ENCODE measurements at places on chromosomes 7 and 10. TPM values are rescaled to one million over a fixed set of nuclear protein-coding genes. Genes with fewer than 3 reads are reported as not detected.

DNA sequence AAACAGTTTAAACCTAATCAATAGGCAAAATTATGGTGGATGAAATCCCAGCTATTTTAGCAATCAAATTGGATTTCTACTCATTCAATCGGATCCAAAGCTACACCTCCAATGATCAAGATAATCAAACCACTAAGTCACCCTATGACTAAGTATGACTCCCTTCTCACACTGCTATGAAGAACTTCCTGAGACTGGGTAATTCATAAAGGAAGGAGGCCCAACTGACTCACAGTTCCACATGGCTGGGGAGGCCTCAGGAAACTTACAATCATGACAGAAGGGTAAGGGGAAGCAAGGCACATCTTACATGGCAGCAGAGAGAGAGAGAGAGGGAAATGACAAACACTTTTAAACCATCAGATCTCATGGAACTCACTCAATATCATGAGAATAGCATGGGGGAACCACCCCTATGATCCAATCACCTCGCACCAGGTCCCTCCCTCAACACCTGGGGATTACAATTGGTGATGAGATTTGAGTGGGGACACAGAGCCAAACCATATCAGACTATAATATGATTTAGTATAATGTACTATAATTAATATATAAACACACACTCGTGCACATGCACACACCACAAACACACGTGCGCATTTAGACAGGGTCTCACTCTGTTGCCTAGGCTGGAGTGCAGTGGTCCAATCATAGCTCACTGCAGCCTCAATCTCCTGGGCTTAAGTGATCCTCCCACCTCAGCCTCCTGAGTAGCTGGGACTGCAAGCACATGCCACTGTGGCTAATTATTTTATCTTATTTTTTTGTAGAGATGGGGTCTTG lies 213.6 kb upstream of the FOXK1 start:
- no peak for DNase-seq

DNA sequence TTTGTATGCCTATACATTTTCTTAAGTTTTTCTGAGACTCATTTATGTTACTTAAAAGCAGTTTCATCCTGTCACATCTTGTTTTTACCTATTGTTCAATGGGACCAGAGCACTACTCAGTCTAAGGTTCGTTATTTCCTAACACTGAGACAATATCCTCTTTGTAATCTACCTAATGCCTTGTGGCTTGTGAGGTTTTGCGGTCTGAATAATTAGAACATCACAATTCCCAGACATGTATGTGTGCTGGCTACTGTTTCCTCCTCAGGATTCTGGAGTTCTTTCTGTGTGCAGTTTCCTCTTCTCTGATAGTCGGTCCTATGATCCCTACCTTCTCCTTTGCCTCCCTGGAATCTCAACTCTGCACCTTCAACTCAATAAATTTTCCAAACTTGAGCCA lies 620.2 kb downstream of the ANKRD7 start:
- no peak for DNase-seq

- DNase-seq = no peak
These were observed at the start of gene TRIM24 for GRCh38 chr7:138460176-138460648. Gene TRIM24 (plus strand): TSS chr7:138460259. CDS start chr7:138460549, 290 bp downstream.

GRCh38 chr7:26046878-26047277 lies 105.1 kb upstream of the NFE2L3 start:
- DNase-seq = no peak

Gene OR2A7
- total RNA-seq = 1.6 TPM

- no peak for DNase-seq
These were observed 120.8 kb upstream of the RET start for GRCh38 chr10:42956045-42956444.

DNA sequence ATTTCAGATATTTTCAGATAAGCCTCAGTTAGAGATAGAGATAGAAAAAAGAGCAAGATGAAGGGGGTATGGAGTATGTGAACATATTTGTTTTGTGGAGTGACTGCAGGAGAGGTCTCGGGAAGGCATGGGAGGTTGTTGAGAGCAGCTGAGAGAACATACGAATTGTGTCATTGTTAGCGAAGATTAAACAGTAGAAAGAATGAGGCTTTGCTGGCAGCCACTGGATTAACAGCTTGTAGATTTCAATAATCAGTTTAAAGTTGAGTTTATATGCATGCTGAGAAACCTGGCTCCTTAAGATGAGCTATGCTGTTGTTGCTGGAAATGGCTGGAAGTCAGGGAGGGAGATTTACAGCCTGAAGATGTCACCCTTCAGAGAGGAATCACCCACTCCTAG lies 100.9 kb upstream of the SORCS3 start:
- DNase-seq = no peak

Gene VWA2
- not detected for total RNA-seq

Gene STEAP1
- 2.6 TPM for total RNA-seq

- DNase-seq = no peak
These were observed 171.1 kb upstream of the GRB10 start for GRCh38 chr7:50953820-50954219.

DNA sequence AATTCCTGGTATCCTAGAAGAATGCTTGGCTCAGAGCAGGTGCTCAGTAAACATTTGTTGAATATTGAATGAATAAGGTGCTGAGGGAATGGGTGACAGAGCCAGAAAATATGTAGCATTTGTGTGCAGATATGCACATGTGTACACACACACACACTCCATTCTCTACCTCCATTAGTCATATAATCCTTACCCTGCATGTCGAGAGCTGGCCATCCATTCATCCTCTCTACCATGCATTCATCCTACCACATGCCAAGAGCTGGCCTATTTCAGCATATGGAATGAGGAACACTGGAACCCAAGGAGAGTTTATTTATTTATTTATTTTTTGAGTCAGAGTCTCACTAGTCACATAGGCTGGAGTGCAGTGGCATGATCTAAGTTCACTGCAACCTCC lies 284.8 kb downstream of the PLXNA4 start:
- DNase-seq = no peak

Gene CCNY
- 31.2 TPM for total RNA-seq

- no peak for DNase-seq
These were observed 69.5 kb upstream of the GDF10 start for GRCh38 chr10:47230482-47230881.

Gene CUZD1
- 0.43 TPM for total RNA-seq

- no peak for DNase-seq
These were observed 281.1 kb upstream of the MEOX2 start for GRCh38 chr7:15967551-15967950.

Gene AFAP1L2
- 0.86 TPM for total RNA-seq

Gene CPA2
- not detected for total RNA-seq

DNA sequence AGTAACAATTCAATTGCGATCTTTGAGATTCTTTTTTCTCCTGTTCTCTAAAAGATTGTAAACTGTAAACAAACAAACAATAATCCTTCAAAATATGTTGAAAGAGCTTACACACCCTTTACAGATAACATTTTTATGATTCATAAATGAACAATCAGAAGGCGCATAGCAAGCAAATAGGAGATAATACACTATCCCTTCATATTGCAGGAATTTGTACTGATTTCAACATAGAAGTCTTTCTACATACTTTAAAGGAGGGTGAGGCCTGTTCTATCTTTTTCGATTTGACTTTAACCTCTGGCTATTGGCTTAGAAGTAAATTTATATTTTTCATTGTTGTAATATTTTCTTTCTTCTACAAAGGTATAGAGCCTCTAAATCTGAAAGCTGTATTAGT lies 57.2 kb downstream of the TFEC start:
- no peak for DNase-seq

Gene DPCD
- 14.1 TPM for total RNA-seq

Gene TUBAL3
- total RNA-seq = not detected

GRCh38 chr7:4249241-4249640 lies 432.9 kb upstream of the FOXK1 start:
- no peak for DNase-seq

- DNase-seq = no peak
These were observed 38.3 kb upstream of the COBL start for GRCh38 chr7:51354897-51355296.

DNA sequence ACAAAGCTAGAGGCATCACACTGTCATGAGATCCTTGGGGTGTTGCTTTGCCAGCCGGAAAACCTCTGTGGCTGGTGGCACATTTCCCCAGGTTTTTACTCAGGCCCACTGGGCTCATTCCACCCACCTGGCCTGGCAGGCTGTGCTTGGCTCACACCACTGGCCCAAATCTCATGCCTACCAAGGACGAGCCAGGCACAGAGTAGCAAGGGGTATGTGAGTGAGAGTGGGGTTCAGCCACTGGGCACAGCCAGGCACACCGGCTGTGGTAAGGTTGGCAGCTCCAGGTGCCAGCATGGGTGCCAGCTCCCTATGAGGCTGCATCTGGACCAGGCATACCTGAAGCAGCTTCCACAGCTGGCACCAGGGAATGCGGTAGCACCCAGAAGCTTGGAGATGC lies 21.4 kb downstream of the STEAP1 start:
- DNase-seq = no peak

DNA sequence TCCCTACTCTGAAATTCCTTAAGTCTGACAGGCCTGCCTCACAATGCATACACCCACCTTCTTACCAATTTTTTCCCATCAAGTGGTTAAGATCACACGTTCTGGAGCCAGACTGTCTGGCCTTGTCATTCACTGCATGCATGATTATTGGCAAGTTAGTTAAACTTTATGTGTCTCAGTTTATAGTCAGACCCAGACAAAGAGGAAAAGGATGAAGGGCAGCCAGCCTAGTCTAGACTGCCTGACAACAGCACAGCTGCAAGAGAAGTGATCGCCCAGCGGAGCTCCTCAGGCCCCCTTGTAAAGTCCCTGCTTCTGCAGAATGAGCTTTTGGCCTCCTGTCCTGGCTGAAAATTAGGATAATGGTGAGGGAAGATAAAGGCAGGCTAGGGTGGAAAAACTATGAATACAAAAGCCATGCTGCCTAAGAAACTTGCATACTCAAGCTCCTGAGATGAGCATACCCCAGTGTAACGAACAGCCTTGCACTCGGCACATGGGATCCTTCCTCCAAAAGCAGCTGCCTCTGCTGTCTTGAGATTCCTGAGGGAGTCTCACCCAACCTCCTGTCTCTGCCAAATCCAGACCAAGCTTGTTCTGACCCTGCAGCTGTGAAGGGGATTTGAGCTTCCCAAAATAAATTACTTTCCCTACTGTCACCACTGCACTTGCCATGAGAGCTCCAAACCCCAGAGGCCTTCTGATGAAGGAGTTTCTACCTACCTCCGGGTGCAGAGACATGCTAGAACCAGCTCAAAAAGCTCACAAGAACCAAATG lies 26.7 kb upstream of the MRLN start:
- DNase-seq = no peak

GRCh38 chr7:2218444-2218785 lies 14.3 kb downstream of the MAD1L1 start:
- no peak for DNase-seq

GRCh38 chr7:92898798-92899197 lies 62.4 kb upstream of the CDK6 start:
- no peak for DNase-seq

Gene DGKB
- total RNA-seq = not detected

DNA sequence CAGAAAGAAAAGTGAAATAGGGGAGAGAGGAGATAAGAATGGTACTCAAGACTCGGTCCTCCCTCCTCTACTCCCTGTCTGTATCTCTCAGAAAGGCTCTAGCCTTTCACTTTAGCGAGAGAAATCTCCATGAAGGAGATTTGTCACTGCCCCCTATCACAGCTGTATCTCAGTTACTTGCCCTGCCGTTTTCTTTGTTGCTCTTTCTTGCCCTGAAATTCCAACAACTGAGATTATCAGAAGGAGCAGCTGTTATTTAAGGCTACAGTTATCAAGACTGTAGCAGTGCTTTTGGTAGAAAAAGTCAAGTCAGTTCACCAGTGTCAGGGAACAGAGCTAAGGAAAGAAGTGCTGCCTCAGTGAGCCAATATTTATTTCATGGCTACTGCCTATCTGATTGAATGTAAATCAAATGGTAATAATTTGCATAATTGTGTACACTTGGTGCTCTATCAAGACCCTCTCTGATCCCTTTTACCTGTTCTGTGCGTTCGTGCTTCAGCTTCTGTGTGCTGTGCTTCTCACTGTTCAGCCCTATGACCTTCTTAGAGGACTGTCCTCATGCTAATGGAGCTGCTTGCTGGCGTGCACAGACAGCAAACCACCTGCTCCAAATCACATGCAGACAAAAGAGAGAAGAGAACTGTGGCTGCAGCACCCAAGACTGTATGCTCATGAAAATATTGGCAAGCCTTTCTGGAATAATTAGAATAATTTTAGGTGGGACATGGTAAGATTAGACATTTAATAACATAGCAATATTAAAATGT lies 180.2 kb upstream of the FAM3C start:
- no peak for DNase-seq

GRCh38 chr7:40673285-40673684 lies 538.5 kb downstream of the SUGCT start:
- peak; percentile 29 for DNase-seq

GRCh38 chr7:81871606-81872265 lies 101.9 kb upstream of the HGF start:
- no peak for DNase-seq

- no peak for DNase-seq
These were observed 983.3 kb upstream of the C7orf33 start for GRCh38 chr7:147607157-147607800.

GRCh38 chr10:62749093-62749683 lies 55.3 kb upstream of the ADO start:
- peak; percentile 17 for DNase-seq

- DNase-seq = no peak
These were observed 373.4 kb upstream of the PCDH15 start for GRCh38 chr10:55174419-55174818.

- no peak for DNase-seq
These were observed 287.4 kb upstream of the SEMA3D start for GRCh38 chr7:85474234-85474633.

GRCh38 chr10:15842556-15843169 lies 17.6 kb downstream of the MINDY3 start:
- no peak for DNase-seq

Gene PHYHIPL
- total RNA-seq = not detected

- DNase-seq = no peak
These were observed 13.4 kb downstream of the TNS3 start for GRCh38 chr7:47568547-47568946.

DNA sequence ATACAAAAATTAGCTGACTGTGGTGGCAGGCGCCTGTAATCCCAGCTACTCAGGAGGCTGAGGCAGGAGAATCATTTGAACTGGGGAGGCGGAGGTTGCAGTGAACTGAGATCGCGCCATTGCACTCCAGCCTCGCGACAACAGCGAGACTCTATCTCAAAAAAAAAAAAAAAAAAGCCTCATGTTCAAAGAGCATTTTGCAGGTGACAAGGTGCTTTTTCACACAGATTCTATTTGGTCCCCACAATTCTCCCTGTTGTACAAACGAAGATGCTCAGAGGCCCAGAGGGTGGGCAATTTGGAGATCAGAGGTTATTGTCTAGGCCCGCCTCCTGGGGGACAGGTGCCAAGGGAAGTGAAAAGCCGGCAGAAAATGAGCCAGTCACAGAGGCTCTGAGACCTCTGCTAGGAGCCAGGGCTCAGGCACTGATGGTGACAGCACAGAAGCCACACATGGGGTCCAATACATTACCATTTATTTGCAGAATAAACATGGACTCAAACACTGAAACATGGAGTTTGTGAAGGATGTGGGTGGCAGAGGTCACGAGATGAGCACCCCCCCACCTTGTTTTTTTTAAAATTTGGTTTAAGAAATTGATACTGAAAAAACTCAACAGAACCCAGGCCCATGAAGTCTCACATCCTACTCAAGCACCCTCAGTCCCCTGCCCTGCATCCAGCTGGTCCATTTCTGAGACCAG lies 882 bp upstream of the GAL3ST4 start:
- DNase-seq = peak; percentile 59

- no peak for DNase-seq
These were observed 148.0 kb downstream of the LRRN3 start for GRCh38 chr7:111238886-111239285.

Gene PNLIPRP3
- not detected for total RNA-seq

- peak; percentile 74 for DNase-seq
These were observed 28.4 kb upstream of the SMARCD3 start for GRCh38 chr7:151276666-151277590.

Gene AQP1
- 0.25 TPM for total RNA-seq
